ENCODE measurements at places on chromosomes 13 and 19.

- DNase-seq = no peak
These were observed 141.6 kb downstream of the RXFP2 start for GRCh38 chr13:31880851-31881494.

- DNase-seq = no peak
These were observed 7.1 kb downstream of the KLF16 start for GRCh38 chr19:1856345-1856697.

DNA sequence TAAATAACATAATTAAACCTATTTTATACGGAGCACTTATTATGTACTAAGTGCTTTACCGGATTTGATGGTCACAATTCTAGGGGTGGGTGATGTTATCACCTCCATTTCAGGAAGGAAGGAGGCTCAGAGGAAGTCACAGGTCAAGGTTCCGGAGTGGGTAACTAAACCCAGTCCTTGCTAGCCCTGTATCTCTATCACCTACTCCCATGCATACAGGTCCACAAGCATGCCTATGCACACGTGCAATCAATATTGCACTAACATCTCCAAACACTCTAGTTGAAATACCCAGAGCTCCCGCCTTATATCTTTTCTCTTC is 17.8 kb upstream of the FOSB start:
- peak; percentile 67 for DNase-seq

- no peak for DNase-seq
These were observed 14.5 kb upstream of the TNFAIP8L1 start for GRCh38 chr19:4624733-4625362.

DNA sequence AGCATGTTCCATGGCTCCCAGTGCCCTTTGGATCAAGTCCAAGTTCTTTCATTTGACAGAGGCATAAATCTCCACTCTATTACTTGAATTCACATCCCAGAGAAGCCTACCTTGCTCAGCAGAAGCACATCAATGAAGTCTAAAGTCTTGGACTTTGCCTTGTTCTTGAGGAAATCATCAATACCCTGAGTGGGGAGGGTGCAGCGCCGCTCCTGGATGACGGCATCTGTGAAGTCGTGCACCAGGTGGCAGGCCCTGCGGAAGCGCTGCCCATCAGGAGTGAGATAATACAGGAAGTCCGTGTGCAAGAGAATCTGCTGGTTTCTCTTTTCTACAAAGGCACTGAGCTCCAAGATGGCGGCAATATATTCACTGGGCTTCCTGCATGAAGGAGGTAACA is 10.6 kb downstream of the CYP4F11 start:
- no peak for DNase-seq

GRCh38 chr13:99162567-99163361 is 37.9 kb upstream of the UBAC2 start:
- DNase-seq = no peak

DNA sequence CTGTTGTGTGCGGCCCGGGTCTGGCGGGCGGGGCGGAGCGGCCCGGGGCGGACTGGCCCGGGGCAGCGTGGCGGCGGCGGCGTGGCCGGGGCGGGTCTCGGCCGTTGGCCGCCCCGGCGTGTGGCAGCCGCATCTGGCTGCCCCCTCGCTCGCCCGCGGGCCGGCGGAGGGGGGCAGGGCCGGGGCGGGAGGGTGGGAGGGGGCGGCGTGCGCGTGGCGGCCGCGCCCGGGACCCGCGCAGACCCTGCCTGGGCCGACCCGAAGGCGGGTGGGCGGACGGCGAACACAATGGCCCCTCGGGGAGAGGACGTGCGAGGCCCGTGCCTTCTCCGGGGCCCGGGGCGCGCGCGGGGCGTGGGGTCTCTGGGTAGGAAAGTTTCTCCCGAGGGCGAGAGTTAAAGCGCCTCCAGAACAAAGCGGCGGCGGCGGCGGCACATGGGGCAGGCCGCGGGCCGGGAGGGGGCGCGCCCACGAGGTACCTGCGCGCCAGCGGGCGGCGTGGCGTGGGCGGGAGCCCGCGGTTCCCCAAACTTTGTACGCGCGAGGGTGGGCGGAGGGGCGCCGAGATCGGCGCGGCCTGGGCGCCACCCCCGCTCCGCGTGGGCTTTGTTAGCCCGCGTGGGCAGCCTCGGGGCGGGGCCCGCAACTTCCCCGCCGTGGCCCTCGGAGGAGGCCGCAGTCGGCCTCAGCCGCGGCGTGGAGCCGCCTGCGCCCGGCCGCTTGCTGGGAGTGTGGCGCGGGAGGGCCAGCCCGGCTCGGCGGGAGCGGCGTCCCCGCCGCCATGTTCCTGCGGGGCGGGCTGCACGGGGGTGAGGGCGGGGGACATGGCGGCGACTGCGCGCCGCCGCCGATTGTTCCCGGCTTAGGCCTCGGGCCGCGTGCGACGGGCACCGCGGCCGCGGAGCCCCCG is 764 bp downstream of the MIR17HG start:
- peak; percentile 51 for DNase-seq

- DNase-seq = no peak
These were observed 27.6 kb downstream of the GPALPP1 start for GRCh38 chr13:45016792-45017425.

DNA sequence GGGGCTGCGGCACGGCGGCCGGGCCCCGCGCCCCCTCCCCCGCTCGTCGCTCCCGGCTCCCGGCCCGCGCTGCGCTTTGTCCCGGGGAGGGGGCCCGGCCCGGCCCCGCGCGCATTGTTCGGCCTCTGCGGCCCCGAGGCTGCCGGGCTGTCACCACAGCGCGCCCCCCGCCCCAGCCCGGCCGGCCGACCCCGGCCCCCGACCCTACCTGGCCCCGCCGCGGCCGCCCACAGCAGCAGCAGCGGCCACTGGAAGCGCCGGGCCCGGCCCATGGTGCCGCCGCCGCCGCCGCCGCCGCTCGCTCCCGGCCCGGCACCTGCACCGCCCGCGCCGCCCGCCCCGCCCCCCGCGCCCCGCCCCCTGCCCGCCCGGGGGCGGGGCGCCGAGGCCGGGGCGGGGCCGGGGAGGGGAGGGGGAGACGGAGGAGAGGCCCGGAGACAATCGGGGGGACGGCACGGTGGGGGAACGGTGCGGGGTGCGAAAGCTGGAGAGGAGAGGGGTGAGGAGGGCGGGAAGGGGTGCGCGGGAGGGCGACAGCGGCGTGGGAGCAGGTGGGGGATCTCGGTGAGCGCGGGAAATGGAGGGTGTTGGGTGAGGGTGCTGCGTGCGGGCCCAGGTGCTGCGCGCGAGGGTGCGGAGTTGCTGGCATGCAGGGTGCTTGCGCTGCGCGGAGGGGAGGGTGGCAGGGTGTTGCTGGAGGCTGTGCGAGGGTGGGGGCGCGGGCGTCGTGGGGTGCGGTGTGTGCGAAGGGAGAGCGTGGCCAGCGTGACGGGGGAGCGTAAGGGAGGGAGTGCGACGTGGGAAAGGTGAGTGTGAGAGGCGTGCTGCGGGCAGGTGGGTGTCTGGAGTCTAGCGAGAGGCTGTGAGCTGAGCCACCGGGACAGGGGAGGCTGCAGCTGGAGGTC is at the start of gene CADM4:
CADM4 (minus strand) TSS at position 332 of the 905 bp plus-strand sequence; CDS start at position 272, 60 bp downstream.
- peak; percentile 32 for DNase-seq

GRCh38 chr13:46796129-46796514 is 839 bp downstream of the ESD start:
- DNase-seq = no peak

GRCh38 chr13:69092615-69093322 is 1014.9 kb upstream of the ATXN8OS start:
- DNase-seq = no peak

DNA sequence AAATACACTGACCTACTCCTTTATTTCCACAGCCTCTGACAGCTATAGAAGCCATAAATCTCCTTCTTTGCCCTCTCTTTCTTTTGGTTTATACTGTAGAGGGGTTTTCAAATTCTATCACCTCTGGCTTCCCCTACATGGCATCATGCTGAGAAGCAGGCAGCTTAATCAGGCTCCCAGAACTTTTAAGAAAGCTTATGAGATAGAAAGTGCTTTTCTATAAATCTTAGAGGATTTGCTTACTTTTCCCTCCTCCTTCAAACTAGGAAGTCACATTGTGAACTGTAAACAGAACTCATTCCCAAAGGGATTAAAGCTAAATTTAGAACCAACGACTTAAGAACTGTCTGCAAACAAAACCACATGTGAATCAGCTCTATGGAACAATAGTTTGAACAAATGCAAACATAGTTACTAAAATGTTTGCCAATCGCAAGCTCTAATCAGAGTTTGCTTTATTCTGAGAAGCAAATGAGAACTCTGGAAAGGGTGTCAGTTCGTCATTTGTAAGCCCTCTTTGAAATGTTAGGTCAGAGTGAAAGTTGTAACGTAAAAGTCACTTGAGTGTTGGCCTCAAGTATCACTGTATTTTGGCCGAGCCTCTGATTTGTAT is 344.1 kb downstream of the RFC3 start:
- DNase-seq = no peak
